GM04503 (cell line): ENCODE measurements at places on chromosomes 12 and 14.

GRCh38 chr12:108090932-108091678, 38.0 kb upstream of the WSCD2 start:
- DNase-seq, result no peak

- DNase-seq, result no peak
Observed at GRCh38 chr12:57621497-57622292, 10.5 kb downstream of the ARHGEF25 start.

- no peak for DNase-seq
Observed at GRCh38 chr12:52347016-52347415, 20.3 kb downstream of the KRT85 start.

- no peak for DNase-seq
Observed at GRCh38 chr14:54567639-54568561, 972 bp downstream of the SAMD4A start.

DNA sequence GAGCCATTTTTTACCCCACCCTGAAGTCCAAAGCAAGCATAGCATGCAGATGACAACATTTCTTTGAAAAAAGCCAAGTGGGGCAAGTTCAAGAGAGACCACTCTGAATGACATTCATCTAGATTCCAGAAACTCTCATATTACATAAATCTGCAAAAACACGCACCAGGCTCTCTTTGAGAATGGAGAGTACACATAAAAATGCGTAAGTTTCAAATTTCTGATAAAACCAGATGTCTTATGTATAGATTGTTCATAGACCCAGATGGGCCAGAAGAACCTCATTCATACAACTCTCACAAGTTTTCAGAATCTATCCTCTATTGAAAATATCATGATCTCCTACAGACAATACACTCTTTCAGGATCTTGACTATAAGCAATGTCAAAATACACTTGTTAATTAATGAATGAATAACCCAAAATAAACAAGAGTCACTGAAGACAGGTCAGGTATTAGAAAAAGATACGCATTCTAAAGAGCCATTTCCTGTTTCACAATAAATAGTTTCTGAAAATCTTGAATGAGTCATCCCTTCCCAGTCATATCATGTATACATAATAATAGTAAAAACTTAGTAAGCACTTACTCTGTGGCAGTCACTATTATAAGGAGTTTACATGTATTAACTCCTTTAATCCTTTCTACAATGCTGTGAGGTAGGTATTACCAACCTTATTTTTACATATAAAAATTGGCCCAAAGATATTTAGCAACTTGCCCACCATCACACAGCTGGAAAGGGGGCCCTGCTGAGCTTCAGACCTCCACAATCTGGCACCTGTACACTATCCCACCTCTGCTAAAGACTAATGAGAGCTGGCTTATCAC, 72.0 kb downstream of the PPP2R5E start:
- peak; percentile 39 for DNase-seq

GRCh38 chr14:55077170-55078151, 26.0 kb downstream of the MAPK1IP1L start:
- no peak for DNase-seq

DNA sequence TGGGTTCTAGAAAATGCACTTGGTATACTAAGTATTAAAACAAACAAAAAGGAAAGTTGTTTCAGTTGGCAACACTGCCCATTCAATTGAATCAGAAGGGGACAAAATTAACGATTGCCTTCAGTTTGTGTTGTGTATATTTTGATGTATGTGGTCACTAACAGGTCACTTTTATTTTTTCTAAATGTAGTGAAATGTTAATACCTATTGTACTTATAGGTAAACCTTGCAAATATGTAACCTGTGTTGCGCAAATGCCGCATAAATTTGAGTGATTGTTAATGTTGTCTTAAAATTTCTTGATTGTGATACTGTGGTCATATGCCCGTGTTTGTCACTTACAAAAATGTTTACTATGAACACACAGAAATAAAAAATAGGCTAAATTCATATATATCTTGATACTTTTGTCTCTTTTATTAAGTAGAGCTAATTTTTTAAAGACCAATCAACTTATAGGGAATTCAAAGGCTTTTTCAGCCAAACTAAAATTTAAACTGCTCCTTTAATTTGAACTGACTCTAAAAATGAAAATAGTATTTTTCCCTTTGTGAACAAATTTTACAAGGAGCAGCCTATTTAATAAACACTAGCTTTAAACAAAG, 2.8 kb downstream of the FOXG1 start:
- no peak for DNase-seq

DNA sequence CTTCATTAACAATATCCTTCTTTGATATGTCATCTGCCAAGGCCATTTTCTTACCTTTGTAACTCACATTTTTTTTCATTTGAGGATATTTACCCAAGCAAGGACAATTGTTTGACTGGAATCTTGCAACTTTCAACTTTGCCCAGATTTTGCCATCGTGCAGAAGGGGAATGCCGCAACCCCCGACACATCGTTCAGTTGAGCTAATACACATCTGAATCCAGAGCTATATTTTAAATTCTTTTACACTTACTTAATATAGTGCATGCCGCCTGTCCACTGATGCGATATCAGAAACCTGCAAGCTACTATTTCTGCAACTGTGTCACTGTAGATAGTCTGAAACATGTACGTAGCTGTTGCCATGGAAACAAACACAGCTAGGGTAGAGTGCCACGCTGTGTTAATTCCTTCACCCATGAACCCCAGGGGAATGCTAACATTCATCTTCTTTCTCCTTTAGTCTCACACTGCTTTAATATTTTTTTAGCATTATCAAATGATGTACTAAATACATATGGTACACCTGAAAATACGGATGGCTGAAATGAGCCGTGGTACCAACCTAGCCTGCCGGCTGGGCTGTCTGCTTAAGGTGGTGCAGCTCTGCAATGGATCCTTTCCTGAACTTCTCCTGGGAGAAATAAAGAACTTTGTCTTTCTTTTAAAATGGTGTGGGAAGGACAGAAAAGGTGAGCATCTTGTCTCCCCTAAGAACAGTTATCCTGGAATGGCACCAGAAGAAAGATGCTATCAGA, 77.0 kb upstream of the FOXN3 start:
- DNase-seq, result no peak

GRCh38 chr12:48536602-48537001, 11.2 kb downstream of the OR8S1 start:
- no peak for DNase-seq

- peak; percentile 37 for DNase-seq
Observed at GRCh38 chr12:126668961-126669360, 1598.0 kb upstream of the TMEM132C start.

GRCh38 chr14:20976291-20976690, 13.5 kb upstream of the METTL17 start:
- no peak for DNase-seq

DNA sequence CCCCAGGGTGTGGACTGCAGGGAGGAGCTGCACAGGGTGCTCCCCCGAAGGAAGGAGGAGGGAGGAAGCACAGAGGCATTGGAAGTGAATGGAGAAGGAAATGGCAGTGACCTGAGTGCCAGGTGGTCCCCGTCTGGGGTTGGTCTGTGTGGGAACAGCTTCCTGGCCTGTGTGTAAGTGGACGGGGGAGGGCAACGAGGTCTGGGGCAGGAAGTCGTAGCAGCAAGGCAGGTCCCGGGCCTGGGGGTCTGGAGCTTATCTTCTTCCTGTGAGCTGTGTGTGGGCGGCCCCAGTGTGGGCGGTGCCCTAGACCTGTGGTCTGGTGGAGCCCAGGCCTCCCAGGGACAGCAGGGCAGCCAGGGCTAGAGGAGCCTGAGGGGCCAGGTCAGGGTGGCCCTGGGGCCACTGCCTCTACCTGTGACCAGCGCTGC, 382.1 kb downstream of the TMEM121 start:
- no peak for DNase-seq

DNA sequence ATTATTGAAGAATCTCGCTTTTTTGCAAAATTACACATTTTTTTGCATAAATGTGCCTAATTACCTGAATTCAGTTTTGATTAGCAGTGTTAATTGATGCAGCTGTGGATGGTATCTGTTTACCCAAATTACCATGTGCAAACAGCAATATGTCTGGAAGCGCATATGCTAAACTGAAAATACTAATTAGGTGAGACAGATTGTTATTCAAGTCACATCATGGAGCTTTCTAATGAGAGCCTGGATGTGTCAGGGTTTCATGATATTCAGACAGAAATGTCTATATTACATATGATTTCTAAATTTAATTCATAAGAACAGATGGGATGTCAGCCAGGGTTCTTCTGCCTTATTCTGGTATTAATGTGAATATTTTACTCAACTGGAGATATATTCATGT, 74.9 kb downstream of the RMST start:
- DNase-seq, result no peak

- DNase-seq, result no peak
Observed at GRCh38 chr14:61461808-61462275, 140.5 kb downstream of the PRKCH start.

- no peak for DNase-seq
Observed at GRCh38 chr14:96581026-96581425, 78.8 kb downstream of the PAPOLA start.

GRCh38 chr14:72847721-72848120, 46.2 kb downstream of the DPF3 start:
- no peak for DNase-seq

DNA sequence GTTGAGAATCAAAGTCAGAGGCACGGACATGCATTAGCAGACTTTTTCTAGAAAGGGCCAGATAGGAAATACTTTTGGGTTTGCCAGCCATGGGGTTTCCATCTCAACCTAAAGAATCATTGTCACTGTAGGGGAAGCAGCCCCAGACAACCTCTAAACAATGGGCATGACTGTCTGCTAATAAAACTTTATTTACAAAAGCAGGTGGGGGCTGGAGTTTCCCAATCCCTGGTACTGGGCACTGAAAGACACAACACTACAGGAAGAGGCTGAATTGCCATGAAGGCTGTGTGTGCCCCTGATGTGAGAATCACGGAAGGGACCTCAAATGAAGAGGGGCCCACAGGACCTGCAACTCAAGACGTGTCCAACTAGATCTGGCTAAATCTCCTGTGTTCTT, 62.0 kb upstream of the GPR68 start:
- no peak for DNase-seq

DNA sequence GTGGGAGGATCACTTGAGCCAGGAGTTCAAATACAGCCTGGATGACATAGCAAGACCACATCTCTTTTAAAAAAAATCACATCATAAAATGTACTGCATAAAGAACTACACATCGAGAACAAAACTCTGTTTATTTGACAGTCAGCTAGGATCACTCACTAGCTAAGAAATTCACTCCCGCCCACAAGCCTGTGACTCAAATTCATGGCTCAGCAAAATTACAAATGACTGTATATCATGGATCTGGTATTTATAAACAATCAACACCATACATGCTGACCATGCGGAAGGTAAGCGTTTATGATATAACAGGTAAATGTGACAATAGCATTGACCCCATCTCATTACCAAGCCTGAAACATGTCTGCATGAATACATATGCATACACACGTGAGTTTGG, 206.5 kb downstream of the EFCAB11 start:
- no peak for DNase-seq

DNA sequence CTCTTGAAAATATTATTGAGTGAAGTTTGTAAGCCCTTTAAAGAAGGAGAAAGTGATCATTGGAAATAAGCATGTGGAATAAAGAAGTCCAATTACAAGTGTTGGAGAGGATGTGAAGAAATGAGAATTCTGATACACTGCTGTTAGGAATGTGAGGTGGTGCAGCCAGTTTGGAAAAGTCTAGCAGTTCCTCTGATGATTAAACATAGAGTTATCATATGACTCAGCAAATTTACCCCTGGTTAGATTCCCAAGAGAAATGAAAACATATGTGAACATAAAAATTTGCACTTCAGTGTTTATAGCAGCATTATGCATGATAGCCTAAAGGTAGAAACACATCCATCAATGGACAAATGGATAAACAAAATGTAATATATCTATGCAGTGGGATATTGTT, 319.9 kb downstream of the AEBP2 start:
- peak; percentile 34 for DNase-seq

- peak; percentile 86 for DNase-seq
Observed at GRCh38 chr14:92501891-92502351, 11.7 kb upstream of the RIN3 start.

DNA sequence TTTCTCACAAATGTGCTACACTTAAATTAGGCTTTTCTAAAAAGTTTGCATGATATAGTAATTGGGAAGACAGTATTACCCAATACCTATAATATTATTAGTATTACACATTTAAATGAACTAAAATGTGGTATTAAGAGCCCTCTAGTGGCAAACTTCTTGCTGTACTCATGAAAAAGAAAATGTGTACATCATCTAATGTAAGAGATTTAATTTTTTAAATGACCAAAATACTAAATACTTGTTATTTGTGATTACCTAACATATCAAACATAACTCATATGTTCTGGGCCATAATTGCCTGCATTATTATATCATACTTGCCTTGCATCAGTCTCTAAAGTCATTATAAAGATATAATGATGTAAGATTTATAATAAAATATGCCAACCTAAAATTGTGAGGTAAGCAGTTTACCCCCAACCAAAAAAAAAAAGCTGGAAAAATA, 64.2 kb downstream of the DNAI7 start:
- DNase-seq, result peak; percentile 9

GRCh38 chr12:103392722-103393121, 103.0 kb downstream of the C12orf42 start:
- DNase-seq, result no peak

DNA sequence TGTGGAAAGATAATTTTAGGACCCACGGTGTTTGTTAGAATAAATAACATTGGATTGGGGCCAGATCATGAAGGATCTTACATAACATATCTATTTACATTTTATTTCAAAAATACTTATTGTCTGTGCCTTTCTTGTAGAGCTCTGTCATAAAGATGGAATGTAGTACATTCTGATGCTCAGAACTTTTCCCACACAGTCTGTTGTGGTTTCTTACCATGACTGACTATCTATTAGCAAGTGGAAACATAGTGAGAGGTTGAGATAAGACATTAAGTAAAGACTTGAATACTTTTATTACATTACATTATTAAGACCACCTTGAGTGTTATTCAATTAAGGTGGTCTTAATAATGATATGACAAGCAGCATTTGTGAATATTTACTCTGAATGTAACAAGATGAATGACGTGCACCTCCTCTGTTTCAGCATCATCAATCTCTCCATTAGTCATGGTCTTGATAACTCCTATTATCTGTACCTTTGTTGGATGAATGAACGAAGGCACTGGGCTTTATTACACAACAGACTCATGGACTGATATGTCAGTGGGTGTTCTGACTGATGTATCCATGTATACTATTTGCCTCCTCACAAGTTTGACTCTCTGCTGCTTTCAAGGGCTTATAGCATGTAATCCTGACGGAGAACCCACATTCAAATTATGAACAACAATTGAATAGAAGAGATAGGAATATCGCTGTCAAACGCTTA, 883.0 kb upstream of the FLRT2 start:
- DNase-seq, result no peak

- DNase-seq, result no peak
Observed at GRCh38 chr14:39267608-39268005, 33.9 kb downstream of the MIA2 start.

DNA sequence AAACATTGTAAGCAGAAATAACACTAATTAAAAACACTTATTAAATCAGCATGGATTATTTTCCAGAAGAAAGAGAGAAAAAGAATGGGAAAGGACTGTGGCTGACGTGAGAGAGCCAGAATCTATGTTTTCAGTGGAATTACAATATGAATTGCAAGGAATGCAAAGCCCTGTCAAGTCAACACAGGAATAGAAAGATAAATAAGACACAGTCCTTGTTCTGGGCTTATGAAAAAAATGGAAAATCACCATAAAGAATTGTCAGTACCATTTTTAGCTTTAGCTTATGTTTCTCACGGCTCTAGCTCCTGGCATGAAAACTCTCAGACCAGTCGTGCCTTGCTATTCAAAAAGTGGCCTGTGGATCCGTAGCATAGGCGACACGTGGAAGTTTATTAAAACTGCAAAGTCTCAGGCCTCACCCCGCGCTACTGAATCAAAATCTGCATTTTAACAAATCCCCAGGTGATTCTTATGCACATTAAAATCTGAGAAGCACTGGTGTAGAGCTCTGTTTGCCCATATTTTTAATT, 549.1 kb downstream of the RPS29 start:
- no peak for DNase-seq
